ENCODE measurements at places on chromosomes 11 and 22. TPM values are rescaled to one million over a fixed set of nuclear protein-coding genes. Genes with fewer than 3 reads are reported as not detected.

Gene APOA1
- 0.53 TPM for total RNA-seq

Gene DEUP1
- total RNA-seq = not detected

Gene TECTA
- total RNA-seq = 0.20 TPM

Gene SLC17A6
- not detected for total RNA-seq

Gene CRYBB3
- total RNA-seq = 0.72 TPM

Gene CRYAB
- total RNA-seq = 166 TPM

Gene GAB4
- not detected for total RNA-seq

Gene SMC1B
- total RNA-seq = not detected

- H3K27ac ChIP-seq = no peak overlapping the region
- no peak for DNase-seq
- H3K36me3 ChIP-seq = no peaks in the 10 kb centered on the region
- no peaks in the 10 kb centered on the region for H3K27me3 ChIP-seq
- H3K4me1 ChIP-seq = no peaks in the 10 kb centered on the region
Measured at GRCh38 chr22:36594569-36594968, 65.6 kb upstream of the EIF3D start.

DNA sequence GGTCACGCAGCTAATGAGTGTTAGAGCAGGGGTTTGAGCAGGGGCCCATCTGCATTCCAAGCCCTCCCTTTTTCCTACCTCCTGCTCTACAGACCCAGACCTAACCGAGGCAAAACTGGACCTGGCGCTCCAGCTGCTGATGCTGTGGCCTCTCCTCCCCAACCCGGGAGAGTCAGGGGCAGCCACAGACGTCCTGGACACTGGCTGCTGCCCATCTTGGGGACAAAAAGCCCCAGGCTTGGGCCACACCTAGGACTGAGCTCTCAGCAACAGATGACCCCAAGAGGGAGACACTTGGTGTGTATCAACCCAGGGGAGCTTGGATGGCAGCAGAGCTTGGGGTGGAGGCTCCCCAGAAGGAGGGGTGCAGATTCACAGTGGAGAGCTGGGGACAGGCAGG is 172.6 kb downstream of the ST3GAL4 start:
- no peak overlapping the region for H3K4me3 ChIP-seq
- H3K36me3 ChIP-seq = no peaks in the 10 kb centered on the region
- no peaks in the 10 kb centered on the region for H3K27me3 ChIP-seq
- no peaks in the 10 kb centered on the region for H3K4me1 ChIP-seq
- DNase-seq = no peak

GRCh38 chr11:13152736-13153541 is 124.7 kb upstream of the BMAL1 start:
- no peaks in the 10 kb centered on the region for H3K27me3 ChIP-seq
- no peaks in the 10 kb centered on the region for H3K4me1 ChIP-seq
- H3K4me3 ChIP-seq = no peak overlapping the region
- no peaks in the 10 kb centered on the region for H3K36me3 ChIP-seq
- H3K27ac ChIP-seq = no peak overlapping the region

GRCh38 chr11:2762451-2762850 is 62.7 kb upstream of the KCNQ1OT1 start:
- DNase-seq = peak; percentile 15
- no peaks in the 10 kb centered on the region for H3K27me3 ChIP-seq
- H3K27ac ChIP-seq = no peak overlapping the region
- no peaks in the 10 kb centered on the region for H3K4me1 ChIP-seq
- H3K36me3 ChIP-seq = no peaks in the 10 kb centered on the region

GRCh38 chr11:13227676-13228255 is 49.8 kb upstream of the BMAL1 start:
- no peaks in the 10 kb centered on the region for H3K27me3 ChIP-seq
- no peak overlapping the region for H3K4me3 ChIP-seq
- no peak overlapping the region for H3K27ac ChIP-seq
- no peak for DNase-seq
- no peaks in the 10 kb centered on the region for H3K4me1 ChIP-seq
- H3K36me3 ChIP-seq = no peaks in the 10 kb centered on the region

GRCh38 chr11:63548178-63548577 is 11.6 kb downstream of the PLAAT4 start:
- peak; percentile 4 for DNase-seq
- H3K36me3 ChIP-seq = no peaks in the 10 kb centered on the region
- H3K27me3 ChIP-seq = no peaks in the 10 kb centered on the region
- no peaks in the 10 kb centered on the region for H3K4me1 ChIP-seq
- no peak overlapping the region for H3K27ac ChIP-seq

DNA sequence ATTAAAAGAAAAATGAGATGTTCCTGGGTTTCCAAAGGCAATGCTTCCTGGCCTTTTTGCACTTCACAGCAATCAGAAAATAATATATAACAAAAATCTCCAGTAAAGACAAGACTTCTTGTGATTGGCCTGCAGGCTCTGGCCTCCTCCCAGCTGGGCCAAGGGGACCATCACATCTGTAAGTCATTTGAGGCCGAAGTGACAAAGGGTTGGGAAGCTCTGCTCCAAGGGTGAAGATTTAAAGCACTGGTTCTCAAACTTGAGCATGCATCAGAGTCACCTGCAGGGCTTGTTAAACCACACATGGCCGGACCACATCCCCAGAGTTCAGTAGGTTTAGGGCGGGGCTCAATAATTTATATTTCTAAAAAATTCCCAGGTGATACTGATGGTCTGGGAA is 32.1 kb downstream of the ARFGAP2 start:
- no peaks in the 10 kb centered on the region for H3K4me1 ChIP-seq
- no peak overlapping the region for H3K4me3 ChIP-seq
- H3K27ac ChIP-seq = no peak overlapping the region
- H3K27me3 ChIP-seq = no peaks in the 10 kb centered on the region
- DNase-seq = no peak

DNA sequence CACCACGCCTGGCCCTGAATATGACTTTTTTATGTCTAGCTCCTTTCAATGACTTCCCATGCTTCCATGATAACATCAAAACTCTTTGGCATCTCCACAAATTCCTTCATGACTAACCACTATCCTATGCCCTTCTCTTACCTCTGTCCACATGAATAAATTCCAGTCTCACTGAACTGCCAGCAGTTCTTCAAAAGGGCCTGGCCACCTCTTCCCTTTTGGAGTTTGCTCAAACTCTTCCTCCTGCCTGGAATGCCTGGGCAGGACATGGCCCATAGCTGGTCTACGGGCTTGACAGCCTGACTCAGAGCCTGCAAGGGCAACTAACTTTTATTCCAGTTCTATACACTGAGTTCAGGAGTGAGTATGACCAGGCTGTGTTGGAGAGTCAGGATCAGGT is 41.8 kb upstream of the ZBTB16 start:
- no peak for DNase-seq
- no peaks in the 10 kb centered on the region for H3K4me1 ChIP-seq
- H3K27me3 ChIP-seq = no peaks in the 10 kb centered on the region
- no peaks in the 10 kb centered on the region for H3K36me3 ChIP-seq

- H3K36me3 ChIP-seq = no peaks in the 10 kb centered on the region
- no peak for DNase-seq
- no peak overlapping the region for H3K4me3 ChIP-seq
- no peaks in the 10 kb centered on the region for H3K27me3 ChIP-seq
Measured at GRCh38 chr22:44133901-44134571, 46.7 kb upstream of the PARVG start.

DNA sequence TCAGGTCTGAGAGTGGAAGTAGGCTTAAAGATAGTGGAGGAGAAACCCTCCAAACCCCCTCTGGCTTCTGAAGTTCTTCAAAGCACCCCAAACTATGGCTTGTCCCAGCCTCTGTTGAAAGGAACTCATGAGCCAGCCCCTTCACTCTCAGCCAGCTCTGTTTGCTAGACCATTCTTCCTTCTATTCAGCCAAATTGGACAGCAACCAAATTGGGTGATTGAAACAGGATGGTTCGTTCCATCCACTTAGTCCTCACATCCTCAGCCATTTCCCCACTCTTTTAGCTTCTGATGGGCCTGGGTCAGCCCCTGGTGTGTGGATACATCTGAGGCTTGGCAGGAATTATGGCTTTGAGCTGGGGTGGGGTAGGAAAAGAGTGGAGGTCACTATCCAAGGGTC is 4.5 kb downstream of the HTR3A start:
- H3K4me1 ChIP-seq = no peaks in the 10 kb centered on the region
- H3K4me3 ChIP-seq = no peak overlapping the region

- no peaks in the 10 kb centered on the region for H3K27me3 ChIP-seq
- peaks cover 3% of the 10 kb centered on the region for H3K4me1 ChIP-seq
- no peak for DNase-seq
- H3K27ac ChIP-seq = no peak overlapping the region
- H3K36me3 ChIP-seq = no peaks in the 10 kb centered on the region
Measured at GRCh38 chr22:45227645-45228400, 12.9 kb downstream of the KIAA0930 start.

DNA sequence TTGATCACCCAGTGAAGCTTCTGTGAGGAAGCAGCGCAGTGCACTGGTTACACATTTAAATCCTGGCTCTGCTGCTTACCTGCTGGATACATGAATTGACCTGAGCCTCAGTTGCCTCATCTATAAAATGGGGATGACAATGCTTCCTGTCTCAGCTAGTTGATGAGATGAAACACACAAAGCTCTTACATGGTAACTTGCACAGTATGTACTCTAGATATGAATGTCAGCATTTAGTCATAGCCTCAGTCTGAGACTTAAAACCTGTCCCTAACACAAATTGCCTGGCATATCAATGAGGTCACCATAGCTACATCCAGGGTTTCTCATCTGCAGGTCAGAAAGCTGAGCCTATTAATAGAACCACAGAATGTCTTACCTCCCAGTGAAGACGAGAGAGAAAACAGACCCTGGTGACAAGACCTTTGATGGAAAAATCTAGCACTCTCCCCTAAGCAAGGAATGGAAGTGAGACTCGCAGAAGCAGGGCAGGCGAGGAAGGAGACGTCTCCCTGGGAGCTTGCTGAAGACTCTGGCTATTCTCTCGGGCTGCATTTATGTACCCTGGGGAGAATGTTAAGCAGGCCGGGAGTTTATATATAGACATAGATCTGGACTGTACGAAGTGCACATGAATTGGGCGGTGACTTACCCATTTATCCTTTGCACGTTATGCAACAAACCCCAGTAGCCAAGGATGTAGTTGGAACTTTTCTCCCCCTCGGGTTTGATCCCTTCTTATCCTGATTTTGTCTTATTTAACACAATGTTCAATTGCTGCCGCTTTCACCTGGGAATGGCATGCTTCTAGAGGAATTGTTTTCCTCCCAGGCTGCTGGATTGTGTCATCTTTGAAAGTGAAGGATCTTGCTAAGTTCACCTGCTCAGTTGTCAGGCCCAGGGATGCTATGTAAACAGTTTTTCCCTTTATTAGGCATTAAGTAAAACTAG is 18.0 kb downstream of the SDHAF2 start:
- DNase-seq = no peak
- H3K4me1 ChIP-seq = no peaks in the 10 kb centered on the region
- H3K27ac ChIP-seq = no peak overlapping the region
- no peaks in the 10 kb centered on the region for H3K36me3 ChIP-seq
- no peaks in the 10 kb centered on the region for H3K27me3 ChIP-seq
